Muscle of back (tissue), 13 donors: ENCODE measurements at places on chromosomes 1 and 21.
A peak's percentile ranks its signal among the peaks of the same experiment; 100 is the strongest.

DNA sequence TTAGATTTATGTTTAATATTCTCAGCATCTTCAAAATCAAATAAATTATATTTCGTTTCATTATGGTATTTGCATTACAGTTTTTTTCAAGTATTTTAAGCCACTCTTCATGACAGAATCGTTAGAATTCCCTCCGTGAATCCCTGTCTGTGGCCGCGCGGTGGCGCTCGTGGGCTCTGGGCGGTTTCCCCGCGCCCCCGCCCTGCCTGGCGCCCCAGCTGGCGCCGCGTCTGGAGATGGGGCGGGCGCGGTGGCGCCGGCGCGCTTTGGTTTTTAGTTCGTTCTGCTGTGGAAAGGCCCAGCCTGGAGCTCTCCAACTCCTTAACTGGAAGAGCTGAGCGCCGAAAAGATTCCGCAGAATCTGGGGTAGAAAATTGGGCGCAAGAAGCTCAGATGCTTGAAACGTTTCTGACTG, 25.7 kb downstream of the PRMT2 start:
- DNase-seq = peak; percentile 85

DNA sequence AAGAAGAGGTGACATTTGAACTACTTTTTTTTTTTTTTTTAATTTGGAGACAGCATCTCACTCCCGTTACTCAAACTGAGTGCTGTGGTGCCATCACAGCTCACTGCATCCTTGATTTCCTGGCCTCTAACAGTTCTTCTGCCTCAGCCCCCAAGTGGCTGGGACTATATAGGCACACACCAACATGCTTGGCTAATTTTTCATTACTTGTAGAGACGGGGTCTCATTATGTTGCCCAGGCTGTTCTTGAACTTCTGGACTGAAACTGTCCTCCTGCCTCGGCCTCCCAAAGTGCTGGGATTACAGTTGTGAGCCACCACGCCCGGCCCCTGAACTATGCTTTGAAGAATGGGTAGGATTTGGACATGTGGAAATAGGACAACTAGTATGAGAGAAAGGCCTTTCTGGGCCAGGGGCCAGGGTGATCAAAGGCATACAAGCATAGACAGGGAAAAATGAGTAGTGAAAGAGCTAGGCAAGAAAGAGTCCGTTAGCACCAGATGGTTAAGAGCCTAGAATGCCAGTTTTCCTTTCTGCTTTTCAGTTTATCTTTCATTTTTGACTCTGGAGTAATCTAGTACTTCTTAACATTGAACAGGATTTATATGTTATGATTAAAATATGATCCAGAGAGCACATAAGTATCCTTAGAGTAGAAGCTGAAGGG, 6.3 kb downstream of the RABGAP1L start:
- DNase-seq = no peak

GRCh38 chr1:182680901-182681567, 3.4 kb downstream of the RGS8 start:
- no peak for DNase-seq

DNA sequence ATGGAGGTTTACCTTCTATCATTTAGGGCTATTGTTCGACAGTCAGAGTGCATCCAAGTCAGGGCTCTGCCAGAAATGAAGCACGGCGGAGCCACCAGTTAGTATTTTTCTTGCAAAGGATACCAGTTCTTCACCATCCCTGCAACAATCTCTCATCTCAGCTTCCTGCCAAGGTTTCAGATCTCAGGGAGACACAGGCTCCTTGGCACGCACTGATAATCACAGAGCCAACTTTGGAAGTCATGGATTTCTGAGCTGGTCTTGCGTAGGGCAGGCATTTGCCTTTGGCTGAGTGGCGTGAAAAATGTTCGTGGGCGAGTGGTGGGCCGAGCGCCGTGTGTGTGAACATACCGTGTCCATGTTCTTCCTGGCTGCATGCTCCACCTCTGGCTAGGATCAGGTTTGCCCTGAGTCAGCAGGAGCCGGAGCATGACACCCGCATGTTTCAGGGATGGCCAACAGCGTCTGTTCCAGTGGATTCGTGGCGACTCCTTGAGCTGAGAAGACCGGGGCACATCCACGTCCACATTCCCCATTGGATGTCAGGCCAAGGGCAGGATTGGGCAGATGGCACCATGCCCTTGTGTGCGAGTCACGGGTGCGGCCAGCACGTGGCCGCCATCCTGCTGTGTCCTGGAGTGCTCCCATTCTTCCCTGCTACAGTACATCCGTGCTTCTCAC, 118.5 kb upstream of the C1orf174 start:
- DNase-seq = no peak

- DNase-seq = no peak
These were observed 63.1 kb upstream of the SLC2A1 start for GRCh38 chr1:43021547-43022474.

DNA sequence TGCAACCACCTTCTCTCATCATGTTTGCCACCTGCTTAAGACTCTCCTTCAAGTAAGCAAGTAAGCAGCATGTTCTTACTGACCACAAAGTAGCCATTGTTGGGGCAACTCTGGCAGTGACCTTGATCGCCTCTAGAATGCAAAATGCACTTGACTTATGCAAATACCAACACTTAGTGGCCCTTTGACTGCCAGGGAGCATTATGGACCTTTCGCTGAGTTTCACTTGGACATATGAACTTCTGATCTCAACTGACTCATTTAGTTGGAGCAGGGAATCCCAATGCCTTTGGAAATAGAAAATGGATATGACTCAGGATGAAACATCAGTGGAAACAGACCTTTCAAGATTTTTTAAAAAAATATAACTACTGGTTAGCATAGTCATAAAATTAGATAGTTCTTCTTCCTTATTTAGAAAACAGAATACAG, 6.1 kb upstream of the PLA2G5 start:
- no peak for DNase-seq

DNA sequence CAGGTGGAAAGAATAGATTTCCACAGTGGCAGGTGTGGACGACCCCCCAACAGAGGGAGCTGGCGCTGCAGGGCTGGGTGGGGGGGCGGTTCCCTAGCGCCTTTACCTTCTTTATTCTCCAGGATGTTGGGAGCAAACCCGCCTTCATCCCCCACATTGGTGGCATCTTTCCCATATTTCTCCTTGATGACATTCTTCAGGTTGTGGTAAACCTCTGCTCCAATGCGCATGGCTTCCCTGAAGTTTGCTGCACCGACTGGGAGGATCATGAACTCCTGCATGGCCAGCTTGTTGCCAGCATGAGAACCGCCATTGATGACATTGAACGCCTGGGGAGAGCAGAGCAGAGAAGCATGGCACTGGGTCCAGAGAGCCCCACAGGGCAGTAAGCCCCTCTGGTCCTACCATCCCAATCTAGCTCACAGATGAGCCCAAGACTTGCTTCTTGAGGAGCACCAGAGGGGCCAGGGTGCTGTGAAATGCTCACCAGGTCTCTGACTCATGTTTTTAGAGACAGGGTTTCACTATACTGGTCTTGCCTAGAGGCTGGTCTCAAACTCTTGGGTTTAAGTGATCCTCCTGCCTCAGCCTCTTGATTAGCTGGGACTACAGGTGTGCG, 12.2 kb downstream of the ENO1 start:
- DNase-seq = no peak

DNA sequence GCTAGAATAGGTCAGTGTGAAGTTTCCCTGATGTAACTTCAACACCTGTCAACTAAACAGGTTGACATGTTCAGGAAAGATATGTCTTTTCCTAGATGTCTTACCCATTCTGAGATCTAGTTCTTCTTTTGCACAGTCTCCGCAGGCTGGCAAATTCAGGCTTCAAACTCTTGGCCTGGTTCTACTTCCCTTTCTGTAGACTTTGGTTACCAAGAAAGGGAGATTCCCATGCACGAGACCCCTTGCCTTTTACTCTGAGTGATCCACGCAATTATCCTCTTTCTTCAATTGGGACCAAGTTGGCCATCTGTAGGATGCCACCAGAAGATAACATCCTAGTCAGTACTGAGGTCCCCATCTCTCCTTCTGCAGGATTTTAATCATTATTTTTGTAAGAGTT, 2.0 kb downstream of the CFAP45 start:
- DNase-seq = no peak

GRCh38 chr1:15417059-15417934, 7.6 kb downstream of the EFHD2 start:
- DNase-seq = no peak

DNA sequence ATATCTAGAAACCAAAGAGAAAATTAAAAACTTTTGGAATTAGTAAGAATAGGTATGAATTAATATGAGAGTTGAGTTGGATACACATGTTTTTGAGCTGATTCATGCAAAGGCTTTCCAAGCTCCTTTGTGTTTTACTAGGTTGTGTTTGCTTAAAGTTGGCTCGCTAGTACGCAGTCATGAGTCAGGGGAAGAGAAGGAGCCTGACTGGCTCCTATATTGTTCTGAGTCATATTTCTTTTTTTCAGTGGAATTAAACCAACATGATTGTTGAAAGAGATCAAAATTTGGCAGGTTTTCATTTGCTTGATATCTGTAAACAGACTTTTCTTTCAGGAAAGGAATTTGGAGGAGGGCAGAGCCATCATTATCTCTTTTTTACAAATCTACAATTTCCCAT, 66.7 kb downstream of the MAGI3 start:
- DNase-seq = peak; percentile 52

DNA sequence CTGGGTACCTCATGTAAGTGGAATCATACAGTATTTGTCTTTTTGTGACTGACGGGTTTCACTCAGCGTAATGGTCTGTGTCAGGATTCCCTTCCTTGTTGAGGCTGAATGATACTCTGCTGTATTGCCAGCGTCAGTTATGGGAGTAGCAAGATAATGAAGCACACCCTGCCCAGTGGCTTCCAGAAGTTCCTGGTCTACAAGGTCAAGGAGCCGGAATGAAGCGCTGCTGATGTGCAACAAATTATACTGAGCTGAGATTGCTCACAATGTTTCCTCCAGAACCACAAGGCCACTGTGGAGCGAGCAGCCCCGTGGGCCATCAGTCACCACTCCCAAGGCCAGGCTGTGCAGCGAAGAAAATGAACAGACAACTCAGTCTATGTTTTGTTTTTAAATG, 24.0 kb upstream of the TDRD10 start:
- no peak for DNase-seq

- peak; percentile 53 for DNase-seq
These were observed 40.9 kb downstream of the PTGFRN start for GRCh38 chr1:116950517-116951199.

- DNase-seq = no peak
These were observed 40.8 kb downstream of the RSPH1 start for GRCh38 chr21:42455196-42455595.

GRCh38 chr1:89489047-89489729, 35.4 kb upstream of the LRRC8B start:
- no peak for DNase-seq

DNA sequence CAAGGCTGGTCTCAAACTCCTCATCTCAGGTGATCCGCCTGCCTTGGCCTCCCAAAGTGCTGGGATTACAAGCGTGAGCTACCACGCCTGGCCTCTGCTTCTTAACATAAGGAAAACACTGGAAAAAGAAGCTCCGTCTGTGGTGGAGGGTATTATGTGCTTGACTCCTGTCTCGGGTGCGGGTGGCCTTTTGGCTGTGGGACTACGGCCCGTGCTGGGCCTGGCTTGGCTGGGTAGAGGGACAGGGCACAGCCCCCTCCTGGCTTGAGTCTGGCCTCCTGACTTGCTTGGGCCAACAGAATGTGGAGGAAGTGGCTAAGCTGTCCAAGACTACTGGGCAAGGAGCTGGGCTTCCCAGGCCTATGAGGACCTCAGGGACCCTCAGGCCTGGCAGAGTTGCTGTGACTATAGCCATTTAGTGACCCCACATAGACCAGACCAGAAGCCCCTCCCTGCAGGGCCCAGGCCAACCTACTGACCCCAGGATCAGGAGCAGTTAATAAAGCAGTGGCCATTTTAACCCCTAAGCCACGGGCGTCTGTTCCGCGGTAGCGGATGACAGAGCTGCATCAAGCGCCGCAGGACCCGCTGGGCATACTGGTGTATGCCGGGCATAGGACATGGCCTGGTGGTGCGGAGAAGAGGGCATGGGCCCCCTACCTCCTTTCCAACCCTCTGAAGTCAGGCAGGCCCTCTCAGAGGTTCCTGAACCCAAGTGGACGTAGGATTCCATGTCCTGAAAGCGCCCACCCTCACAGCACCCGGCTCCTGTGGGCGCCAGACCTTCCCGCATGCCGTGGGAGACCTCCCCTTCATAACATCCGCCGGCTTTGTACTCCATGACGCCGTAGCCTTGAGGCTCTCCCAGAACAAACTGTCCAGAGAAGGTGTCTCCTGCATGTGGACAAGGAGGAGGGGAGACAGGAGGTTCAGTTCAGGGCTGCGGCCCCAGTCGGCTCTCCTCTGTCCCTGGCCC, 4.4 kb downstream of the MORN1 start:
- DNase-seq = no peak

GRCh38 chr1:235011599-235012435, 116.8 kb downstream of the TOMM20 start:
- peak; percentile 58 for DNase-seq

GRCh38 chr1:7591565-7591964, 179.5 kb upstream of the VAMP3 start:
- no peak for DNase-seq

DNA sequence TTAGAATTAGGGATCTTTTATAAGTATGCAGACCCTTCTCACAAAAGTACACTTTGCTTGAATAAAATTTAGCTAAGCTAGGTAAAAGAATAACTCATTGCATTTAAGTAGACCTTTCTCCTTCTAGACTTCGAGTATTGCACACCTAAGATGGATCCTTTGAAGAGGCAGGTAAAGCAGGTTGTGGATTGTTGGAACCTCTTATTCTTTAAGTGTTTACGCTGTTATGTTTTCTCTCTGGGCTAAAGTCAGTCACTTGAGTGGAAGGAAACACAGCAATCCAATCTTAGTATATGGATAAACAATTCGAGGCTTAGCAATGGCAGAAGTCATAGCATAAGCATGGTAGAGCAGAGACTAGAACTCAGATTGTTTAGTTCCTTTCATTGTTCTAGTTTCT, 11.4 kb downstream of the MAGI3 start:
- DNase-seq = no peak

GRCh38 chr21:16536643-16537434, 807.1 kb downstream of the USP25 start:
- DNase-seq = peak; percentile 39

DNA sequence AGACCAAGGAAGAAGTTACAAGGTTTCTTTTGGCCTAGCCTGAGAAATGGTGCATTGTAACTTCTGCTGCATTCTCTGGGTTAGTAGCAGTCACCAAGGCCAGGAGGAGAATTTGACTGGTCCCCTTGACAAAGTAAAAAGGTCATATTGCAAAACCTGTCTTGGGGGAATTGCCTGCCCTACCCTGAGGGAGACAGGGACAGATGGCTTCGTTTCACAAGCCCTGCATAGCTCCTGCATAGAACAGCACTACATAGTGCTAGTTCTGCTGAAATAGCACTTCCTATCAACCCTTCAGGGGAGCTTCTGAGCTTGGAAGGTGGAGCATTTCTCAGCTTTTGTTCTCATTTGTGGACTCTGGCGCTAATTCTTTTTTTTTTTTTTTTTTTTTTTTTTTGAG, 20.4 kb upstream of the AK2 start:
- DNase-seq = no peak

GRCh38 chr1:219498666-219499065, 114.2 kb downstream of the ZC3H11B start:
- DNase-seq = peak; percentile 86
